ENCODE measurements at places on chromosomes 13 and 19.

GRCh38 chr13:37700887-37701286 lies 102.3 kb upstream of the POSTN start:
- no peak for DNase-seq

GRCh38 chr13:76038920-76039716 lies 403.0 kb downstream of the LMO7 start:
- DNase-seq: no peak

DNA sequence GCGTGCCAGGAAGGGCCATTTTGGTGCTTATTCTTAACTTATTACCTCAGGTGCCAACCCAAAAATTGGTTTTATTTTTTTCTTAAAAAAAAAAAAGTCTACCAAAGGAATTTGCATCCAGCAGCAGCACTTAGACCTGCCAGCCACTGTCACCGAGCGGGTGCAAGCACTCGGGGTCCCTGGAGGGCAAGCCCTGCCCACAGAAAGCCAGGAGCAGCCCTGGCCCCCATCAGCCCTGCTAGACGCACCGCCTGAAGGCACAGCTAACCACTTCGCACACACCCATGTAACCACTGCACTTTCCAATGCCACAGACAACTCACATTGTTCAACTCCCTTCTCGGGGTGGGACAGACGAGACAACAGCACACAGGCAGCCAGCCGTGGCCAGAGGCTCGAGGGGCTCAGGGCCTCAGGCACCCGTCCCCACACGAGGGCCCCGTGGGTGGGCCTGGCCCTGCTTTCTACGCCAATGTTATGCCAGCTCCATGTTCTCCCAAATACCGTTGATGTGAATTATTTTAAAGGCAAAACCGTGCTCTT lies 49.3 kb downstream of the RAB20 start:
- DNase-seq: no peak

- no peak for DNase-seq
Measured at GRCh38 chr19:18961767-18962620, 21.0 kb upstream of the HOMER3 start.

DNA sequence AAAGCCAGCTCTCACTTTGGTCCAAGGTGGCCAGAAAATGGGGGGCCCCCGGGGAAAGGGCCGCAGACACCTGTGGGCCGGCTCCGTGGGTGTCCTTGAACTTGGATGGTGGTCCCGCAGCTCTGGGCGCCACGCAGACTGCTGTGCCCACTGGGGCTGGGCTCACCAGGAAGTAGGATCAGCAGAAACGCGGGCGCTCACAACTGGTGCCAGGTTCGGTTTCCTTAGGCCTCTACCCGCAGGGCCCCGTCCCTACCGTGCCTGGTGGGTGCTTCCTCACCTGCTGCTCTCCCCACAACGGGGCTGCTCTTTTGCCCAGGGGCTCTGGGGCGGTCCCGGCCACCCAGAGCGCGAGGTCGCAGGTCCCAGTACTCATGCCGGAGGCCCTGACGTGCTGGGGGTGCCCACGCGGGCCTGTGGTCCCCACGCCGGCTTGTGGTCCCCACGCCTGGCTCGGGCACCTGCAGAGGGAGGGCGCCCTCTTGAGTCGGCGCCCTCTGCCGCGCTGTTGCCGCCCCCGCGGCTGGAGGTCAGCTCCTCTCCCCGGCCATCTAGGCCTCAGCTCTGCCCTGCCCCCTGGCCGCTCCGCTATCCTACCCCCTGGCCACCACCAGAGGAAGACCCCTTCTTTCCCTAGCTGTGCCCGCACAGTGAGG lies 1303.6 kb downstream of the UQCRFS1 start:
- no peak for DNase-seq

DNA sequence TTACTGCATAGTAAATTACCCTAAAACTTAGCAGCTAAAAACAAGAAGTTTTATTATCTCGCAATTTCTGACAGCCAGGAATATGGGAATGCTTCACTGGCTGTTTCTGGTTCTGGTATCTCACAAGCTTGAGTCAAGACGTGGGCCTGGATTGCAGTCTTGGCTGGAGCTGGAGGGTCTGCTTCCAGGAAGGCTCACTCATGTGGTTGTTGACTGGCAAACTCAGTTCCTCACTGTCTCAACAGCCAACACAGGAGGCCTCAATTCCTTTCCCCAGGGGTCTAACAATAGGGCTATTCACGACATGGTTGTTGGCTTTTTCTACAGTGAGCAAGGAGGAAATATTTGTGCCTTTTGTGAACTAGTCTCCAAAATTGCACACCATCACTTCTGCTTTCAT lies 146.3 kb downstream of the GPC5 start:
- no peak for DNase-seq

Measured in fibroblast of skin of scalp (primary cell).